ENCODE measurements at places on chromosomes 16 and 17.

DNA sequence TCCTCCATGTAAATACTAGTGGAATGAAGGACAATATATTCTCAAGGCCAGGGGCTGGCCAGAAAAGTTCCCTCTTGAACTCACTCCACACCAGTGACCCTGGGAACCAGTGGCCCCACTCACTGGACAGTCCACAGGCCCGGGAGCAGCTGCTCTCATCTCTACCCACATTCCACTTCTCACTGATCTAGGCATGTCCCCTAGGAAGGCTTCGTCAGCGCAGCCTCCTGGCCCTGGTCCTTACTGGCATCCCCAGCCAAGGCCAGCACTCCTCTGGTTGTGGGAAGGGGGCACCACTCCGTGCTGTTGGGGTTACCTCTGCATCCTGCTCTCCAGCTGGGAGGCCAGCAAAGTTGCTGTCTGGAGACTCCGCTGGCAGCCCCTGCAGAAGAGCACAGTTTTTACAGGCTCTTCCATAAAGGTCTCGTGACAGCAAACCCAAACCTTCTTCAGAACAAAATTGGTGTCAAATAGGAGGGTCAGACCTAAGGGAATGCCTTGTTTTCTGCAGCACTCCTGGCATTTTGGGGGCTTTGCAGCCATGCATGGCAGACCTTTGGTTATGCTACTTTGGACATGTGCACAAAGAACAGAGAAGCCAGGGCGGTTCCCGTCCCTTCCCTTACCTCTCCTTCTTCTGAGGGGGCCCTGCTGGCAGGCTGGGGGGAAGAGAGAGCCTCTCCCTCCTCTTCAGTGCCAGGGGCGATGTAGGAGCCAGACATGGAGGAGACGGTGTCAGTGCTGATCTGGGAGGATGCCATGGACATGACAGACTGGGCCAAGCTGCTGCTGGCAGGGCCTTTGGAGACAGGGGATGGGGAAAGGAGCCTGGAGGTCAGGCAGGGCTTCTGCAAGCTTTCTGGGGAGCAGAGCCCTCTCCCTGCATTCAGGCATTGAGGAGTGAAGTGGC lies 14.1 kb upstream of the FOXJ1 start:
- no peak for DNase-seq

DNA sequence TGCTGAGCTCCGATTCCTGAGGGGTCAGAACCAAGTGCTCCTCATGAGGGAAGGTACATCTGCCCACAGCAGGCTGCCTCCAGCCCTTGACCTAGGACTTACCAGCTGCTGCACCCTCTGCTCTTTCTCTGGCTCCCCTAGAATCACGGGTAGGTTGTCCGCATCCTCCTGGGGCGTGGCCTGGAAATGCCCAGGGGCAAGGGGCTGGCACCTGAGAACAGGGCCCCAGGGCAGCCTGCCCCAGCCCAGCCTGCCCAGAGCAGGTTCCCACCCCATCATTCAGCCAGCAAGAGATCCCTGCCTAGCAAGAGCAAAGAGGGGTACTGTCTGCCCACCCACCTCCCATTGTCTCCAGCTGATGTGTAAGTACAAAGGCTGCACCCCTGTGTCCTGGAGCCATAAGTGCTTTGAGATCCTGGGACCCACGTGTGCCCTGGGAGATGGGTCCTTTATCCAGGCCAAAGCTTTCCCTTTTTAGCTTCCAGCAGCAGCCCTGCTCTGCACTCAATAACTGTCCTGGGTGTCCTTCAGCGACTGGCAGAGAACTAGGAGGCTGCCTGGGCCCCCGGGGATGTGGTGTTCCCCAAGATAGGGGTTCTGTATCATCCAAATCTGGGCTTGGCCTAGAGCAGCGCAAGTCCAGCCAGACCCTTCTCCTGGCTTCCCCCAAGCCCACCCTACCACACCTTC lies 5.1 kb downstream of the TSPOAP1 start:
- no peak for DNase-seq

DNA sequence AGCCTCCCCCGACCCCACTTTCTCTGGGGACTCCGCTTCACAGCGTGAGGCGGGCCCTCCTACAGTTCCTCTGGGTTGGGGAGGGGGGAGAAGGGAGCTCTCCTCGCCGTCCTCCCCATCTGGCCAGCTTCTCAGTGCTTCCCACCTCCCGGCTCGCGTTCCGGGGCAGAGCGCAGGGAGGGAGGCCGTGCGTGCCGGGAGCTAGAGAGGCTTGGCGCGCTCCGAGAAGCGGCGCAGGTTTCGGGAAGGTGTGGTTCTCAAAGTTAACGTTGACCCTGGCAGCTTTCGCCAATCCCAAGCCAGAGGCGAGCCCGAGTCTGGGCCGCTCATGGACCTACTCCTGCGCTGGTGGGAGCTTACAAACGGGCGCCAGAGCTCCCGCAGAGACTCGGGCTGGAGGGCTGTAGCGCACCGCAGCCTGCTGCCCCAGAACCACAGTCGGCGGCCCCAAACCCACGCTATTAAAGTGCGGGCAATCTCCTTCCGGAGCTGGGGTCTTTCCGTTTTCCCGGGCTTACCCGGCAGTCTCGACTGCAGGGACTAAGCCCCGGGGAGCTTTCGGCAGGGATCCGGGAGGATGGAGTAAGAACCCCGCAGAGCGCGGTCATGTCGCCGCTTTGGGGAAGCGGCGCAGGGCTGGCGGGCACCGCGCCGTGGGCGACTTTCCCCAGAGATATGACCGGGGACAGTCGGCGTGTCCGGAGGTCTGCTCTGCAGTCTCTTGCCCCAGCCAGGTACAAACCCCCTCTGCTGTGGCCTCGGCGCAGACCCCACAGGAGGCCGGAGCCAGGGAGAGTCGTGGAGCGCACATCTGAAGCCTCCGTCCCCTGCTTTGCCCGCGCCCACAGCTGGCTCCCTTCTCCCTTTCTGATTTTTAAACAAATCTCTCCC lies 787 bp downstream of the CDH11 start:
- no peak for DNase-seq

DNA sequence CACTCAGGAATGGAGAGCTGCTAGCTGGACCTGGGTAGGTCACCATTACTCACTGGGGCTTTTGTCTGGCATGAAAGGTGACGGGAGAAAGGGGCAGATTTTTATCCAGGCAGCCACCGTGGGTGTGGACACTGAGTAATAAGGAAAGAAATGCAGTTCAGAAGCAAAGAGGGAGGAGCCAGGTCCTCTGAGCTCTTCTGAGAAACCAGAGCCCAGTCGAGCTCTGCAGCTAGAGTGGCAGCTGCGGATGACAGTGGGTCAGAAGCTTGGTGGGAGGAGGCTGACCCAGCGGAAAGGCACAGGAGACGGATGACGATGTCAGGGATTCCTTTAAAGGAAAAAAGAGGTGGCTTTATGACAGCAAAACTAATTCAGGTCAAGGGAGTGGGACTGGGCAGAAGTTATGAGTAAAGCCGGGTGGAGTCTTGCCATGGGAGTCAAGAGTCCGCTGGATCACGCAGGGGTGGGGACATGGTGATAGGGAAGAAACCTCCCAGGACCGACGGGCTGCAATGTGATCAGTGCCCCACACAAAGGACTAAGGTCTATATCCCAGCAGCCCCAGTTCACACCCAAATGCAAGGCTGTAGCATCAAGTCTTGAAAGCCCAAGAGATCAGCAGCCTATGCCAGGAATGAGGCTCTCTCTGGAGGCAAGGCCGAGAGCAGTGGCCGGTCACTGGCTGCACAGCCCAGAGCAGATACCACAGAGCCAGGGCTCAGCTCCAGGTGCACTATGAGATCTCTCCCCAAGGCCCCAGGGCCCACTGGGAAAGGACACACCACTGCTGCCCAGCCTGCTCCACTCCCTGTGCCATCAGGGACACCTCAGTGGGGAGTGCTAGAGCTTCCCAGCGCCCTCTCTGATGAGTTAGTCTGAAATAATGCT lies 6.3 kb upstream of the MNT start:
- no peak for DNase-seq

DNA sequence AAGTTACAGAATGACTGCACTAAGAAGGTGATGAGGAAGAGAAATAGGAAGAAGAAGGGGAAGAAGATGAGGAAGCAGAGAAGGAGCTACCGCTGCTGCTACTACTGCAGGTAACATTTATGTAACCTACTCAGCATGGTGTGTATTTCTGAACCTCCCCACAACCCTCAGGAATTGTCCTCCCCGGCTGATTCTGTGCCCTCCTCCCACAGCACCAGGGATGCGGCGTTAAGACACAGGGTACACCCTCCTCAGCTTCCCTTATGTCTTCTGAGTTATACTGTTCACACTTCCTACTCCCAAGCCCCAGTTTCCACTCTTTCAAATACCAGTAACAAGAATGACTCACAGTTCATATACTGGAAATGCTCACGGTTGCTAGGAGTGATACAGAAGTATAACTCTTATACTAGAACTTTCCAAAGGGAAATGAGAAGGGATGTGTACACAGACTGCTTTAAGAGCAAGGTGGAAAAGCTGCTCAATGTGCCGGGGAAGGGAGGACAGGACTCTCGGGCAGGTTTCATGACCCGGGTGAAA lies 224.5 kb upstream of the PSMD7 start:
- no peak for DNase-seq

- no peak for DNase-seq
Measured at GRCh38 chr17:69523244-69523861, 108.9 kb downstream of the MAP2K6 start.
